Hair follicular keratinocyte (primary cell): ENCODE measurements at places on chromosomes 16 and 17. TPM values are rescaled to one million over a fixed set of nuclear protein-coding genes. Genes with fewer than 3 reads are reported as not detected.

ARHGAP23 gene
- 21.3 and 24.0 TPM in 2 replicates for total RNA-seq

HOXB8 gene
- total RNA-seq, result not detected in 2 replicates

ADGRG3 gene
- total RNA-seq, result not detected in 2 replicates

TMC5 gene
- not detected in 2 replicates for total RNA-seq

PRKCA gene
- total RNA-seq, result 2.9 and 3.6 TPM in 2 replicates

NT5M gene
- total RNA-seq, result 1.3 and 3.0 TPM in 2 replicates

EVPLL gene
- 0.04 TPM in 1 of 2 replicates, not detected in the other for total RNA-seq

RBFOX1 gene
- not detected in 2 replicates for total RNA-seq

MYCBPAP gene
- 0.62 and 1.6 TPM in 2 replicates for total RNA-seq

PRAC2 gene
- total RNA-seq, result not detected in 2 replicates

CTDNEP1 gene
- total RNA-seq, result 39.4 and 49.4 TPM in 2 replicates

MAF gene
- 1.4 and 9.8 TPM in 2 replicates for total RNA-seq

HBZ gene
- total RNA-seq, result not detected in 2 replicates

MMP15 gene
- total RNA-seq, result 9.1 and 9.5 TPM in 2 replicates

CHD9NB gene
- 0.11 and 0.47 TPM in 2 replicates for total RNA-seq

NXN gene
- total RNA-seq, result 109 and 115 TPM in 2 replicates

TPPP3 gene
- not detected in 2 replicates for total RNA-seq

KRTAP4-16 gene
- not detected in 2 replicates for total RNA-seq

DUSP3 gene
- 16.6 and 23.8 TPM in 2 replicates for total RNA-seq

ABI3 gene
- total RNA-seq, result not detected in 2 replicates

SLC16A6 gene
- total RNA-seq, result 0.04 TPM in 1 of 2 replicates, not detected in the other

TMEM208 gene
- 30.2 and 46.2 TPM in 2 replicates for total RNA-seq
